ENCODE measurements at places on chromosomes 13 and 19.
A peak's percentile ranks its signal among the peaks of the same experiment; 100 is the strongest.

DNA sequence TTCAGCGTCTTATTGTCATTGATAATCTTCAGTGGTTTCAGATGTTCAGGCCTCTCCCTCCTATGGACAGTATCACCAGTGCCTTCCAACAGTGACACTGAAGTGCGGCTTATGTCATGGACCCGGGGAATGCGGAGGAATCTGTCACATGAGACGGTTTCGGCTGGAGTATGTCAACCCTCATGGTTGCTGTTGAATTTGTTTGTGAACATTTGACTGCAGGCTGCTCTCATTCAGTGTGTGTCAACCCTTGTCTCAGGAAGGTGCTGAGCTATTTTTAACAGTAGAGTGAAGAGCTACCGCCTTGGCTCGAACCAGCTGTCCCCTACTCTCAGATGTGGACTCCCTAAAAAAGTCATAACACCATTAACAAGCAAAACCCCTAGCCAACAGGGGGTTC lies 138.8 kb upstream of the RNF113B start:
- no peak for DNase-seq

GRCh38 chr13:19861762-19862161 lies 1.7 kb downstream of the ZMYM5 start:
- DNase-seq, result no peak

- DNase-seq, result peak; percentile 40
These were observed 65.4 kb downstream of the RUBCNL start for GRCh38 chr13:46321494-46322225.

GRCh38 chr13:99392470-99393135 lies 85.4 kb upstream of the GPR183 start:
- DNase-seq, result no peak

GRCh38 chr19:13984186-13984585 lies 21.9 kb downstream of the RFX1 start:
- DNase-seq, result no peak

DNA sequence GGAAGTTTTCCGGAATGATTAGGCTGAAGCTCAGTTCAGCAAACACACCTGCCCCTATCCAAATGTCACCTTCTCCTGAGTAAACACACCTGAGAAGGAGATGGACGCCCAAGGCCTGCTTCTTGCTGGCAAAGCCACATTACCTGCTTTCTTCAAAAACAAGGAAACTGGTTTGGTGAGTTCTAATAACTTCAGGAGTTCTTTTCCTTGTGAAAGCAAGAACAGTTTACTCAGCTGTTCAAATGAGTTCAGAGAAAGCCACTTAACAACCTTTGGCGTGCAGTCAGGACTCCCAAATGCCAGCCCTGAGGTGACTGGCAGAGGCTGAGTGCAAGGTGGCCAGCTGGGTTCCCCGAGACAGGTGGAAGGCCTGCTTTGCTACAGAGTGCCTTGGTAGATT lies 160.5 kb downstream of the STK24 start:
- DNase-seq, result no peak

GRCh38 chr13:37257706-37258105 lies 152.2 kb upstream of the CSNK1A1L start:
- DNase-seq, result no peak
